ENCODE measurements at places on chromosomes 2 and 18.

DNA sequence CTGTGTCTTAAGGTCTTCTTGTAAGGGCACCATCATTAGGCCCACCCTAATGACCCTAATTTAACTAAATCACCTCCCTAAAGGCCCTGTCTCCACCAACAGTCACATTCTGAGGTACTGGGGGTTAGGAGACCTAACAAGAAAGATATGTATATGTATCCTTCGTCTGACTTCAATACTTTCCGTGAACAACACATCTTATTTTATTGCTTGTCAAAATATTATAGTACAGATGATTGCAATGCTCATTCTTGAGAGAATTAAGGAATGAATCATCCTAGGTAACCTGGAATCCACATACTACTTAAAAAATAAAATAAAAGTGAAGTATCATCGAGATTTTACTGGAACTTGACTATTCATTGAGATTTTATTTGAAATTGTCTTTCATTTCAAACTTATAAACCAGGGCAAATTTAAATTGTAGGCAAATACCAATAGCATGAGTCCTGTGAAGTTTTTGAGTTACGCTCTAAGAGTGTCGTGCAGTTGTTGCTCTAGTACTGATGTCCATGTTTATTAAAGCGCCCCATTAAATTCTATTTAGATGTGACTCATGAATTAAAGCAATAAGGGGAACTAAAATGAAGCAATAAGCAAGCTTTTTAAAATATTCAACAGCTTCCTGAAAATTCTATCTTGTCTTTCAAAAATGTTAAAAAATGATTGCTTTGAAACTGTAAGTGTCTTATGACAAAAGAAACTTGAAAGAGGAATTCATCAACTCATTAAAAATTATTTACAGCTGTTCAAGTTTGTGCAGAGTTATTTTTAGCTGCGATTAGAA, 40.0 kb downstream of the CCDC102B start:
- no peak for DNase-seq

DNA sequence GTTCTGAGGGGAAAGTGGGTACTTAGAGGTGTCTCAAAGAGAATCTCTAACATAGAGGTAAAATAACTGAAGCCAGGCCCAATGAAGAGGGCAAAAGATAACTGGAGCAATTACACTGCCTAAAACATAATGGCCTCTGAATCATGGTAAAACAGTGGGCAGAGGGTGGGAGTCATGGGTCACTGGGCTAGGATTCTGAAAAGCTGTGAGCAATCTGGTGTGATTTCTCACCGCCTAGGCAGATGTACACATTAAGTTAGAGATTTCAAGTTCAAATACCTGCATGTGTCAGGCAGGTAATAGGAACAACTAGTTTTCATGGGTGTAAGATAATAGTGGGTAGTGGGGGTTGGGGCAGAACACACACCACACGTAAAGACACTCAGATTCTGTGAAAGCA, 45.6 kb downstream of the INSIG2 start:
- DNase-seq: no peak

GRCh38 chr2:12199491-12200211, 453.2 kb downstream of the LPIN1 start:
- DNase-seq: no peak

GRCh38 chr18:26097563-26097962, 7.2 kb upstream of the SS18 start:
- DNase-seq: no peak

DNA sequence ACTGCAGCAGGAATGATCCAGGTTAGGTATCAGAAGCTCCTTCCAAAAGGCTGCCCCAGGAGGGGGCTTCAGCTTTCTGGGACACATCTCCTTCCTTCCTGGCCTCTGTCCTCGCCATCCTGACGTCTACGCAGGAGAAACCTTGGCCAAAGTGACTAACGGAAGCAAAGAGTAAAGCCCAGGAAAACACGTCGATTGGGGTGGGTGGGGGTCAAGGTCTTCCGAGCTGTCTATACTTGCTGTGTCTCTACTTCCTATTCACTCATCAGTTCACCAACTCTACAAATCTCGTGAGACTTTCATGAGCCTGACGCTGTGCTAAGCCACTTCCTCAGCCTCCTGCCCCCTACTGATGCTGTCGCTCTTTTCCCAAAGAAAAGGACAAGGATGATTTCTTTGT, 212.6 kb downstream of the TNS1 start:
- DNase-seq: no peak
